Glutamatergic neuron (in vitro differentiated cells): ENCODE measurements at places on chromosomes 4 and X.

DNA sequence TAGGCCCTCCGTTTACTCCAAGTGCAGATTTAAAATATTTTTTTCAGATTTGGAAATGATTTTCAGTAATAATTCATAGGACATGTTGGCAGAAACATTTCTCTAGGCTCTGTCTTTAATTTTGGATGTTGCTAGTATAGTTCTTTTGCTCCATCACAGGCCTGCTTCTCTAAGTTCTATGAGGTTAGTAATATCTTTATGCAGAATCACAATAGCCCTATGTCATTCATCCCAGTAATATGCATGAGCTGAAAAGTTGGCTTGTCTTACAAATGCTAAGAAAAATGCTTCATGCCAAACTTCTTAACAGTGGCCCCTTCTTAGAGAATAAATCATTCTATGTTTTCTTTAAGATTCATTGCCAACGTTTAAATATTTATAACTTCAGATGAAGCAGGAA is 148.3 kb upstream of the TLL1 start:
- no peaks in the 10 kb centered on the region for H3K4me1 ChIP-seq
- H3K27me3 ChIP-seq = no peaks in the 10 kb centered on the region
- H3K27ac ChIP-seq = no peak overlapping the region
- no peak for DNase-seq
- H3K36me3 ChIP-seq = no peaks in the 10 kb centered on the region

DNA sequence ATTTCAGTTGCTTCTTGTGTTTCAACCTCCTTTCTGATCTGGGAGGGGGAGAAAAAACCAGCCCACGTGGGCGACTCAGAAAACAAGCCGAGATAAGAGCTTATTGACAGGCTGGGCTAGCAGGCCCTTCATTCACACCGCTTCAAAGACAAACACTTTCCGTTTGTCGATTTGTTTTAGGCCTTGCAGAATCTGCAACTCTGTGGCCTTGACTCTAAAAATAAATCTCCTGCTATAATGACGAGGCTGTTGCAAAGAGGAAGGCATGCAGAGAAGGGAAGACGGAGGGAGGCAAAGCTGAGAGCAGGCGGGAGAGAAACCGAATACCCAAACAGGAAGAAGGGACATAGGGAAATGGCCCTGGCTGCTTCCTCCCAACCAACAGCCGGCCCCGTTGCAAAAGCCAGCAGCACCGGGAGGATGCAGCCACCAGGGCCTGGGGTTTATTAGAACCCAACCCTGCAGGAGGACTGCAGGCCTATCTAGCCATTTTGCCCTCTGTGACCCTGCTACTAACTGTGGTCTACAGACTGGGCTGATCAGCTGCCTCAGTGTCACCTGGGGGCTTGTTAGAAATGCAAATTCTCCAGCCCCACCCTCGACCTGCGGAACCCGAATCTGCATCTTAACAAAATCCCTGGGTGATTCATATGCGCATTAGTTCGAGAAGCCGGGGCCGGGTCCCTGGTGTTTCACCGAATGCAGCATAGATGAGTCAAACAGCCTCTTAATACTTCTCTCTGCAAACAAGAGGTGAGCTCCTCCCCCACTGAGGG is 325.5 kb downstream of the BCOR start:
- peak overlapping the region; percentile 84 for H3K27ac ChIP-seq
- no peaks in the 10 kb centered on the region for H3K36me3 ChIP-seq
- H3K27me3 ChIP-seq = no peaks in the 10 kb centered on the region
- H3K4me1 ChIP-seq = peaks cover 9% of the 10 kb centered on the region

GRCh38 chr4:109278594-109279031 is 23.8 kb downstream of the COL25A1 start:
- no peak for DNase-seq
- no peak overlapping the region for H3K4me3 ChIP-seq
- peaks cover 3% of the 10 kb centered on the region for H3K4me1 ChIP-seq
- no peaks in the 10 kb centered on the region for H3K36me3 ChIP-seq
- no peaks in the 10 kb centered on the region for H3K27me3 ChIP-seq

GRCh38 chr4:304969-305680 is at the start of gene ZNF732:
Gene ZNF732, minus strand, starts transcription at chr4:305474. Its CDS starts 164 bp downstream, at chr4:305310.
- H3K4me3 ChIP-seq = peak within 1 kb of the TSS; percentile 91
- DNase-seq = peak; percentile 89
- H3K4me1 ChIP-seq = no peaks in the 10 kb centered on the region
- peaks cover 2% of the 10 kb centered on the region for H3K27me3 ChIP-seq
- H3K36me3 ChIP-seq = no peaks in the 10 kb centered on the region

- no peak overlapping the region for H3K27ac ChIP-seq
- DNase-seq = no peak
- H3K4me1 ChIP-seq = no peaks in the 10 kb centered on the region
- H3K36me3 ChIP-seq = no peaks in the 10 kb centered on the region
- H3K4me3 ChIP-seq = no peak overlapping the region
Observed at GRCh38 chr4:85938902-85939301, 421.0 kb downstream of the MAPK10 start.

GRCh38 chr4:158259955-158260575 is 49.8 kb downstream of the TMEM144 start:
- H3K36me3 ChIP-seq = no peaks in the 10 kb centered on the region
- H3K27me3 ChIP-seq = no peaks in the 10 kb centered on the region
- H3K4me1 ChIP-seq = peaks cover 2% of the 10 kb centered on the region
- no peak overlapping the region for H3K4me3 ChIP-seq

GRCh38 chr4:87840149-87840548 is 7.4 kb downstream of the MEPE start:
- H3K27ac ChIP-seq = no peak overlapping the region
- no peaks in the 10 kb centered on the region for H3K27me3 ChIP-seq
- H3K36me3 ChIP-seq = no peaks in the 10 kb centered on the region
- DNase-seq = no peak

- H3K4me1 ChIP-seq = peaks cover 7% of the 10 kb centered on the region
- H3K4me3 ChIP-seq = peak overlapping the region; percentile 90
- no peak for DNase-seq
- peaks cover 4% of the 10 kb centered on the region for H3K36me3 ChIP-seq
- peaks cover 3% of the 10 kb centered on the region for H3K27me3 ChIP-seq
Observed at GRCh38 chr4:168878623-168879022, 131.4 kb downstream of the CBR4 start.

DNA sequence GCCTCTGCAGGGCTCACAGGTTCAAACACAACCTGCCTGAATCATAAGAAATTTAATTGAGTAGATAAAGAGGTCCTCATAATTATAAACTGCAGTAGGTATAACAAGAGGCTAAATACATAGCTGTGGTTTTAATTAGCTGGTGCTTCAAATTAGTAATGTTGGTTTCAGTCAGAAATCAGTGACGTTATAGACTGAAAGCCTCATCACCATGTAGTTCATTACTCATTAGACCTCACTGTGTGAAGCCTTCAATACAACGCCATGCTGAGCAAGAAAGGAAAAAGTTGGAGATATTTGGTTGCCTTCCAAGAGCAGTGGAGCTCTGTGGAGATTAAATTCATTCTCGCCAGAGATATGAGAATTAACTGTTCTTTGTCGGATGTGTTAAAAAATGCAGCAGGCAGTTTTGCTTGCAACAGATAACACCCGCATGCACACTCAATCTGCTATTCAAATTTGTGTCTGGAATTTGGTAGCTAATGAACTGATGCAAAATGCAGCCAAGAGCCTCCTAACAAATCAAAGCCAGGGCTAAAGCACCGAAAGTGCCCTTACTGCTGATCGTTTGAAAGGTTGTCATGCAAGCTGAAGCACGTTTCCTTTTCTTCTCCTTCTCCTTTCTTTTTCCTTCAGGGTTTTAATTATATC is 148.9 kb downstream of the AFF2 start:
- H3K27ac ChIP-seq = no peak overlapping the region
- H3K27me3 ChIP-seq = no peaks in the 10 kb centered on the region
- no peaks in the 10 kb centered on the region for H3K36me3 ChIP-seq
- DNase-seq = no peak

GRCh38 chr4:24278693-24279092 is 305.7 kb downstream of the DHX15 start:
- peaks cover 2% of the 10 kb centered on the region for H3K27me3 ChIP-seq
- no peak for DNase-seq
- no peak overlapping the region for H3K27ac ChIP-seq

GRCh38 chrX:153819384-153820040 is 10.8 kb downstream of the PDZD4 start:
- no peaks in the 10 kb centered on the region for H3K36me3 ChIP-seq
- peaks cover 10% of the 10 kb centered on the region for H3K27me3 ChIP-seq
- peaks cover 10% of the 10 kb centered on the region for H3K4me1 ChIP-seq
- DNase-seq = no peak
